Endothelial cell (in vitro differentiated cells): ENCODE measurements at places on chromosomes 2 and 18.

- DNase-seq: no peak
These were observed 403.5 kb downstream of the SETBP1 start for GRCh38 chr18:45084206-45084605.

- no peak for DNase-seq
These were observed 34.2 kb upstream of the TTR start for GRCh38 chr18:31557446-31557845.

GRCh38 chr2:64735504-64735903 lies 81.8 kb upstream of the SERTAD2 start:
- DNase-seq: no peak

GRCh38 chr2:119085613-119086012 lies 72.9 kb downstream of the C1QL2 start:
- no peak for DNase-seq

- DNase-seq: no peak
These were observed 78.2 kb upstream of the UXS1 start for GRCh38 chr2:106272216-106272807.

DNA sequence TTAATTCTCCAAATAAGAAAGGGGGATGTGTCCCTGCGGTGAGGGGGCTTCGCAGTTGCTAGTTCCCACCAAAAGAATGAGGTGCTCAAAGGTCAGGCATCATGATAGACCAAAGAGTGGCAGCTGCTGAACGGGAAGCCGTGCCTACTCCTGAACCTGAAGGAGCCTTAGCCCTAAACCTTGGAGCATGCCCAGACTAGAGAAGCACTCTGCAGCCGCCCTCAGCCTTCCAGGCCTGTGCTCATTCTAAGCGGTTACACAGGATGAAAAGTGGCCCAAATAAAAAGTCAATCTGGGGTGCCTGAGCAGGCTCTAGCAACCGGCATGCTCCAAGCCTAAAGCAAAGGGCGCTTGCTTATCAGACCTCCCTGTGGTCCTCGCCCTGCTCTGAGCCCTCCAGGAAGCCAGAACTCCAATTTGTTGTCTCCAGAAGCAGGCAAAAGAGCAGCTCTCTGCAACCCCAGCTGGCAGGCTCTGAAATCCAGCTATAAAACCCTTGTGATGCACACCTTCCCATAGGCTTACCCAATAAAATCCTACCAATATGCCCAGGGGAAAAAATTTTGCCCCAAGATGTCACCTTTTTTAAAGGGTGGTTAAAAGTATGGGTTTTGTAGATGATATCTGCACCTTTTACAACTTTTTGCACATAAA lies 17.5 kb downstream of the UXS1 start:
- no peak for DNase-seq

DNA sequence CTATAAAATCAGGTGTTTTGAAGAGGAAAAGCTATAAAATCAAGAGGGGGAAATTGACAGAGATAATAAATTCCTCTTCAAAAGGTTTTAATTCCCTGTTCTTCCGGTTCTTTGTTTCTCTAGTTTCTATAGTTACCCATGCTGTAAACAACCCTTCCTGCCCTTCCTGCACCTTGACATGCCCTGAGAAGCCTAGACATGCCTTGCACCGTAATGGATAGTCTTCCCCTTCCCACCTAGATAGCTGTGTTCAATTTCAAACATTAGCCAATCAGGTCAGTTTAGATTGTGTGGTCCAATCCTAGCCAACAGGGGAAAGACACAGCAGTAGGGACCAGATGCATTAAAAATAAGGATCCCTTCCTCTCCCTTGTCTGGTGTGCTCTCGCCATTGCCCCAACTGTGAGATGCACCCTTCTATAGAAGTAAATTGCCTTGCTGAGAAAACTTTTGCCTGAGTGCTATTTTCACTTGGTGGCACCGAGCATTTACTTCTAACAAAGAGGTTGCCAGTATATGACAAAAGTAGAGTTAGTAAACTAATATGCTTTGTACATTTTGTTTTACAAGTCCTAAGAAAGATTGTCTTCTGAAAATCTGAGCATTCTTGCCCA lies 27.1 kb downstream of the SULT1C4 start:
- no peak for DNase-seq
